ENCODE measurements at places on chromosomes 11 and 22.

DNA sequence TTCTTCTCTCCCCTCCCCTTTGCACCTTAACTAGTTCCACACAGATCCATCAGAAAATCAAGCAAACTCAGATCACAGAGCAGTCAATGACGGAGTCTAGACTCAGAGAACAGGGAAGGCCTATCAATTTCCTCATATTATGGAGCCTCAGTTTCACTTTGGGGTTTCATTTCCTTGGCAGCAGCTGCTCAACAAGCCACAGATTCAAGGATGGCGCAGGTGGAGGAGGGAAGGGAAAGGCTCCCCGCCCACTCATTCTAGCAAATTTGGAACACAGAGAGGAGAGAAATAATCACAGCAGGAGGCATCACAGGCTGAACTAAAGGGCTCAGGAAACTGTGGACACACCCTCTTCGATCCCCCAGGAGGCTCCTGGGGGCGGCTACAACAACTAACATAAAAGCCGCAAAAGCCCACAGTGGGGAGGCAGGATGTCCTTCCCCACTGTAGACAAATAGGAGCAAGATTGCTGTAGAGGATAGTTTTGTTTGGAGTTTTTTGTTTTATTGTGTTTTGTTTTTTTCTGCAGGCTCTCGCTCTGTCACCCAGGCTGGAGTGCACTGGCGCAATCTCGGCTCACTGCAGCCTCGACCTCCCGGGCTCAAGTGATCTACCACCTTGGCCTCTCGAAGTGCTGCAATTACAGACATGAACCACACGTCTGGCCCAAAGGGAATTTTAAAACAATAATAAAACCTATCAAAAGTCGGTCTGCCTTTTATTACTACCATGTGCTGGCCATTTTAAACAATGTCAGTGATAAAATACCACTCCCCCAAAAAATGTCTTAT, 3.4 kb downstream of the PLAAT3 start:
- no peak for DNase-seq

DNA sequence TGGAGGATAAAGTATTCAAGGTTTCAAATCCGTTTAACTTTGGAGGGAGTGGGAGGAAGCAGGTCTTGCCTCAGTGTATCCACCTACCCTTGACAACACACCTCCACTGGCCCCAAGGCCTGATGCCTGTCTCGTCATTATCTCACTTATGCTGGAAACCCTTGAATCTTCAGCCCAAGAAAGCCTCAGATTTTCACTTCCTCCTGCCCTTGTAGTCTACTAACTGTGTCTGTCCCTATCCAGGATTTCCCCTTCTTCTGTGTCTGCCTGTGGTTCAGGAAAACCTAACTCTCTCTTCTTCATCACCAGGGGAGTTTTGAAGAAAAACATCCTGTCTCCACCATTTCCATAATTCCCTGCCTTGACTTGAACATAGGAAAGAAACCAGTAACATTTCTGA, 56.1 kb downstream of the SYT9 start:
- no peak for DNase-seq

GRCh38 chr11:45725121-45725520, 59.7 kb upstream of the CHST1 start:
- no peak for DNase-seq

DNA sequence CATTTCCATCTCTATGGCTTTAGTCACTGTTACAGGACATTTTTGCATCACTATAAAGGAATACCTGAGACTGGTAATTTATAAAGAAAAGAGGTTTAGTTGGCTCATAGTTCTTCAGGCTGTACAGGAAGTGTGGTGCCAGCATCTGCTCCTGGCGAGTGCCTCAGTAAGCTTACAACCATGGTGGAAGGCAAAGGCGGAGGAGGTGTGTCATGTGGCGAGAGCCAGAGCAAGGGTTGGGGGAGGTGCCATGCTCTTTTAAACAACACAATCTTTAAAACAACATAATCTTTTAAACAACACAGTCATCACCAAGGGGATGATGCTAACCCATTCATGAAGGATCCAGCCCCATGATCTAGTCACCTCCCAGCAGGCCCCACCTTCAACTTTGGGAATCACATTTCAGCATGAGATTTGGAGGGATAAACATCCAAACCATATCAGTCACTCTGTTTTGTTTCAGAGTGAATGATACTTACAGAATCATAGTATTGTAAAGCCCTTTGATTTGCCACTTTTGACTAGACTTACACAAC, 103.3 kb downstream of the PDE3B start:
- DNase-seq = no peak

DNA sequence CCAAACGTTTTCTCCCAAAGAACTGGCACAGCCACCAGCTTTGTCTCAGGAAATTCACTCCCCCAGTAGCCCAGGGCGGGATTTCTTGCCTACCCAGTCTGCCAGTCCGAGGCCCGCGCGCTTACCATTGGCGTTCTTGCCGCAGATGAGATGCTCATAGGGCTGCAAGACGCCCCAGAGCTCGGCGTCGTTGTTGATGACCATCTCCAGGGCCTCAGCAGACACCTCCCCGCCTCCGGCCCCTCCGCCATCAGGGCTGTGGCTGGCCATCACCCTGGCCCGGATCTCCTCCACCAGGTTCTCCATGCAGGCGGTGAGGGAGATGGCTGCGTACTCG, 1.3 kb downstream of the ABTB2 start:
- no peak for DNase-seq

DNA sequence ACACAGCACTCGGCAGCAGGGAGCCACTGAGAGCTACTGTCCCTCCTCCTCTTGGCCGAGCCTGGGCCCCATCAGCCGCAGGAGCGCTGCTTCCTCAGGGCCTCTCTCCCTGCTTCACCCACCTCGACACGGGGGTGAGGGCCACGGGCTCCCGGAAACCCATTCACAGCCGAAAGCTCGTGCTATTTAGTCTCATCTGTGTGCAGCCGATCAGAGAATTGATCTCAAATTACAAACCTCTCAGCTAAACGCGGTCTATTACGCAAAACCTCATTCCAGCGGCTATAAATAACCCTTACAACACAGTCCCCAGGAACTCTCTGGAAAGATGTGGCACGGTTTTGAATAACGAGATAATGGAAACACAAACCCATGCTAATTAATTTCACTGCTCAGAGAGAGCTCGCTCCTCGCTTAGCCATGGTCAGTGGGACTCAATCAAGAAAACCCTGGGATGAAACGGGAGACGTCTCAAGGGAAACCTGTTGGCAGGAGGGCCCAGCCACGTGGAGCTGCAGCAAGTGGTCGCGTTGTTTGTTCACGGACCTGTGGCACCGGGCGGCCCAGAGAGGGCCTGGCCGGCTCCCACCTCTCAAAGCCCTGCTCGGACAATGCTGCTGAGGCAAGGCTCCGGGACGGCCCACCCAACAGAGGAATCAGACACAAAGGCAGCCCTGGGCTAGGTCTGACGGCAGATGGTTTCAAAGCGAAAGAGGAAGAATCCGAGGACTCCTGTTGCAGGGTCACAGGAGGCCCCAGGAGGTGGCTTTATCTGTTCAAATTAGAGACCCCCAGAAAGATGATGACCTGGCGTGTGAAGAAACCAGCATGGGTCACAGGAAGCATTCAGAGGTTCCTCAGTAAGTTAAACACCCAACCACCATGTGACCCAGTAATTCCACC, 210.5 kb downstream of the CTTN start:
- peak; percentile 1 for DNase-seq

DNA sequence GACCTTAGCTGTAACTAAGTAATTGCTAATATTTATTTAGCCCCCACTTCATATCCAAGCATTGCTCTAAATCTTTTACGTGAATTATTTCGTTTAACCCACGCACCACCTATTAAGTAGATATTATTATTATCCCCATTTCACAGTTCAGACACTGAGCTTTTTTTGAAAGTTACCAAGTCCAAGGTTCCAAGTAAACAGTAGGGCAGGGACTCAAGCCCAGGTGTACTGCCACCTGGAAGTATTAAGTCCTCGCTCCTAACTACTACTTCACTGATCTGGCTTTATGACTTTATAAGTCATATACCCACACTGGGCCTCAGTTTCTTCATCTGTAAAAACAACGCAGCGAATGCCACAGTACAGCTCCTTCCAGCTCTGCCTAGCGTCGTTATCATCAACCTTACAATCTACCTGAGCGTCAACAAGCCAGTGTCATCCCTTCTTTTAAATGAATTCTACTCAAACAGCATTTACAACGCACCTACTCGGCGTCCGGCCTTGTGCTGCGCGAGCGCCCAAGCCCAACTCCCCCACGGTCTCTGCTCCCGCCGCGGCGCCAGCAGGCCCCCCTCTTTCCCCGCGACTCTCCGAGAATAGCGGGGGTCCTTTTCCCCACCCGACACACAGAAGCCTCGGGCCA, 624 bp downstream of the TMEM41B start:
- DNase-seq = no peak

DNA sequence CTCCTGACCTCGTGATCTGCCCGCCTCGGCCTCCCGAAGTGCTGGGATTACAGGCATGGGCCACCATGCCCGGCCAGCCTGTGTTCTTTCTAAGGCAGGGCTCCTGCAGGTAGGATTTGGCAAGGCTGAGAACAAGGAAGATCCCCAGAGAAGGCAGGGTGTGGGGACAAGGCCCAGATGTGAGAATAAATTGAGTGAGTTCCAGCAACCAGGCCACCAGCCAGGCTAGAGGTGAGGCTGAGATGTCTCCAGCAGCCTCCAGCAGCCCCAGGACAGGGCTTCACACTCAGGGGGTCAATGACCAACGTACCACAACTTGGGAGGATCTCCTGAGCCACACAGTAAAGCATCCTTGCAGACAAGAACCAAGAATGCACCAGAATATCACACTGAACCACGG, 75.1 kb downstream of the BUD13 start:
- DNase-seq = no peak

GRCh38 chr11:66614073-66614472, 2.4 kb upstream of the RBM14 start:
- DNase-seq = no peak

GRCh38 chr11:5596607-5597201, at the start of gene TRIM6:
Gene TRIM6, plus strand, starts transcription at chr11:5596637. Its CDS starts 261 bp downstream, at chr11:5596898.
- no peak for DNase-seq

DNA sequence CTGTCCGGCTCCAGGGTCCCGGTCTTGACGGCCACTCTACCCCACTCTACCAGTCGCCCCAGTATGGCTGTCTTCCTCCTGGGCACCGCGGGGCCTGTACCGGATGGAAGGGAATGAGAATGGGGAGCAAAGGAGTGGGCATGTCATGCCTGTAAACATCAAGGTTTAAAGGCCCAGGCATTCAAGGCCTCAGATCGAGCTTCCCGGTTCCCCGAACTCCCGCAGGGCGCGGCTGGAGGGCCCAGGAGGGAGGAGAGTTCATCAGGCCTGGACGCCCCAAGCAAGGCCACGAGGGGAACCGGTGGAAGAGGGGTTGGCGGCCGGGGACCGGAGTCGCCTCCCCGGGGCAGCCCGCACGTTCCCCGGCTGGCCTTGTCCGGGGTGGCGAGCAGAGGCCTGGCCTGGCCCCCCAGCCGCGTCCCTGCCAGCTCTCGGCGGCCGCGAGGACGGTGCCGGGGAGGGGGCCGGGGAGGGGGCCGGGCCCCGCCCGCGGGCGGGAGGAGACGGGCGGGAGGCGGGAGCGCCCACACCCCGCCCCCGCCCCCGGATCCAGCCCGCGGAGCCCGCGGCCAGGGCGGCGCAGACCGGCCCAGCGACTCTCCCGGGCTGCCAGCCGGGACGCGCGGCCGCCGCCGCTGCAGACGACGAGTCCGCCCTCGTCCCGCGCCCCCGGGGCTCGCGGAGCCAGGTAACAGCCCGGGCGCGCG, at the start of gene CDC42EP1:
Gene CDC42EP1, plus strand, starts transcription at position 580 of the 707 bp plus-strand sequence. CDS start 5,870 bp downstream, outside the sequence.
- DNase-seq = no peak

DNA sequence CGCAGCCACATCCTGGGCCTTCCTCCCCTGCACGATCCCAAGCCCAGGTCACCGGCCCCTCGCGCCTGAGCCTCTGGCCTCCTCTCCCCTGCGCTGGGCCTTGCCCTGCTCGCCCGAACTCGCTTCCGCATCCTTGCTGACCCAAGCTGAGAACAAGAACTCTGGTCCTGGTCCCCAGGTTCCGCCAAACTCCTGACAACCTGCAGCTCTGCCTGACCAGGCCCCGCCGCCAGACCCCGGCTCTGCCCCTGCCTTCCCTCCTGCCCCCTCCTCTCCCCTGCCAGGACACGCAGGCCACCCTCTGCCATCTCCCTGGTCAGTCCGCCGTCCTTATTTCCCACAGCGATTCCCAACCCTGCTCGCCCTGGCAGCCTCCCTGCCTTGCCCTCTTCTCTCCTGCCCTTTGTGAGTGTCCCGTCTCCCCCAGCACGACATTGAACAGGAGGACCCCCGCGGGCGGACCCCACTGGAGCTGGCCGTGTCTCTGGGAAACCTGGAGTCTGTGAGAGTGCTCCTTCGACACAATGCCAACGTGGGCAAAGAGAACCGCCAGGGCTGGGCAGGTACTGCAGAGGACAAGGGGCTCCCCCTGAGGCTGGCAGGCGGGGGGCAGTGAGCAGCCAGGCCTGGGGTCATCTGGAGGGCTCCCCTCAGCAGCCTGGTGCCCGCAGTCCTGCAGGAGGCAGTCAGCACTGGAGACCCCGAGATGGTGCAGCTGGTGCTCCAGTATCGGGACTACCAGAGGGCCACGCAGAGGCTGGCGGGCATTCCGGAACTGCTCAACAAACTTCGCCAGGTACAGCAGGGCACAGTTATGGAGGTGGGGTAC, 762 bp downstream of the ANKRD13D start:
- DNase-seq = no peak

DNA sequence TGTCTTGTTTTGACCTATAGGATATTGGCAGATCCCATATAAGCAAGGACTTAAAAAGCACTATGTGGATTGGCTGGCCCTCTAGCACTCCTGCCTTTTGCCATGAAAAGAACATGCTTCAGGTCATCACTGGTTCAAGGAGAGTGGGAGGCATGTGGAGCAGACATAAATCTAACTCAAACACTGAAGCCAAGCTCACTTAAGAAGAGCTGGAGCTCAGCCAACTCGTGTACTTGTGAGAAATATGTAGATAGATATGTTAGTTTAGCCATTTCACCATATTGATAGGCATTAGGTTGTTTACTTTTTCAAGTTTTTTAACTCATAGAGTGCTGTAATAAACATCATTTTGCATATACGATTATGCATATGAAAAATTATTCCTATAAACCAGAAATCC, 19.9 kb upstream of the BBOX1 start:
- DNase-seq = no peak

GRCh38 chr22:28594797-28595462, 84.7 kb downstream of the TTC28 start:
- peak; percentile 35 for DNase-seq

GRCh38 chr22:41647771-41648170, 26.7 kb downstream of the XRCC6 start:
- DNase-seq = no peak

GRCh38 chr22:42344361-42344905, 74.0 kb upstream of the TCF20 start:
- DNase-seq = no peak

- DNase-seq = no peak
These were observed 1.6 kb upstream of the CHRM4 start for GRCh38 chr11:46393231-46393616.

- no peak for DNase-seq
These were observed 35.2 kb downstream of the FAT3 start for GRCh38 chr11:92259861-92260260.

GRCh38 chr22:44968736-44969135, 41.1 kb downstream of the PHF21B start:
- no peak for DNase-seq

- no peak for DNase-seq
These were observed 17.6 kb downstream of the GDPD5 start for GRCh38 chr11:75508051-75508561.
